ENCODE measurements at places on chromosomes 3 and 15.

DNA sequence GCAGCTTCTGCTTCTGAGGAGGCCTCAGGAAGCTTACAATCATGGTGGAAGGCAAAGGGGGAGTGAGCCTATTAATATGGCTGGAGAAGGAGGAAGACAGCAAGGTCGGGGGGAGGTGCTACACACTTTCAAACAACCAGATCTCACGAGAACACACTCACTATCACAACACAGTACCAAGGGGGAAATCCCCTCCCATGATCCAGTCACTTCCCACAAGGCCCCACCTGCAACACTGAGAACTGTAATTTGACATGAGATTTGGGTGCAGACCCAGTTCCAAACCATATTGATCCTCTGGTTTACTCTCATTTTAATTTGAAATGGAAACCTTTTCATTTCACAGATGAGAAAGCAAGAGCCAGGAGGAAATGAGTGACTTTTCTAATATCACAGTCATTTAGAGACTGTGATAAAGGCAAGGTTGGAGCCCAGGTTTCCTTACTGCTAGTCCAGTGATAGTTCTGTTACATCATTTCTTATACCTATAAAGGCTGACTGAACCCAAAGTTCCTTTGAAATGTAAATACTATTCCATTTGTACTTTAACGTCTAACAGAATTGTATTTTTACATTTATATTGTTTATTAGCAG is 105.8 kb upstream of the GAP43 start:
- DNase-seq, result no peak

DNA sequence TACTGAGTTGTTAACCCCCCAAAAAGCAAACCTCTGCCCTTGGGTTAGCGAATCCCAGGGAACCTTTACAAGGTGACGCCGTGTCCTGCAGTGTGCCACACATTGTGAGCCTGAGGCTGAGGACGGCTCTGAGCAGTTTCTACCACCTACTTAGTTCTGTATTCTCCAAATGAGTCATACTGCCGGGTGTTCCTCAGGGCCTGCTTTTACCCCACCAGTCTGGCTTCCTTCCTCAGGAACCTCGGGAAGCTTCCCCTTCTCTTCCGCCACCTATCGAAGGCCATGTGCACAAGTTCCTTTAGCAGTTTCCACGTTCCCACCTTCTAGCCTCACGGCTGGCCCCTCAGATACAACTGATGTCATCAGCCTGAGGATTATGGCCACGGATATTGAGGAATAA is 384.0 kb upstream of the TPM1 start:
- DNase-seq, result peak; percentile 6

- no peak for DNase-seq
Observed at GRCh38 chr15:29682361-29682760, 139.9 kb downstream of the TJP1 start.

GRCh38 chr3:130941793-130942192 is 47.9 kb downstream of the ATP2C1 start:
- DNase-seq, result no peak

- DNase-seq, result no peak
Observed at GRCh38 chr15:55360256-55360655, 41.2 kb downstream of the PIGB start.

DNA sequence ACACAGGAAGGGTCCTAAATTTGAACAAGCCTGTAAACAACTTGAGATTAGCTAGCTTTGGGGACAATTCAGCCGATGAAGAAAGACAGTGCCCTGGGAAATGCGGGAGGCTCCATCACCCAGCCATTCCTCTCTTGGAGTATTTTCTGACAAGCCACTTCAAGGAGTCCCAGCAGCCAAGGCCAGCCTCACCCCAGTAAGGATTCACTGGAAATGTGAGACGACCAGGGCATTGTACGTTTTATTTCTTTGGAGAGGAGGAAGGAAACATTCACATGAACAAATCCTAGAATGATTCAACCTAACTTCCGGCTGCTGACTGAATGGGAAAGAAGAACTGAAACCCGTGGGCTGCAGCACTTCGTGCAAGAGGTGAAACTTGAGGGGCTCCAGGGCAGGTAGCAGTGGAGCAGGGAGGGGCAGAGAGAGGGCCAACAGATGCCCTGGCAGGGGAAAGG is 116.4 kb upstream of the ARHGEF3 start:
- no peak for DNase-seq

DNA sequence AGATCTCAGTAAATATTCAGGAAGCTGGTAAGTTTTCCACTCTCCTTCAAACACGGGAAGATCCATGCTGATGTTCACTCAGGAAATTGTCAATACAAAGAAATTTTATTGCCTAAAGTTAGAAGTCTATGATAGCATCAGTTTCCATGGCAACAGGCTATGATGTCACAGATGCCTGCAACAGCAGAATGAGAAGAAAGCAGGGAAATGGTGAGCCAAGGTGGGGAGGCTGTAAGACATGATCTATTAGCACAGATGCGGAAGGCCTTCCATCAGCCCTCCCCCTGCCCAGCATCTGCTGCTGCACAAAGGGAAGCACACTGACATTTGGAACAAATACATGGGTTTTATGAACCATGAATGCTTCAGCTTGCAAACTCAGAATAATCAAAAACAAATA is 28.6 kb downstream of the EPHB1 start:
- DNase-seq, result no peak

DNA sequence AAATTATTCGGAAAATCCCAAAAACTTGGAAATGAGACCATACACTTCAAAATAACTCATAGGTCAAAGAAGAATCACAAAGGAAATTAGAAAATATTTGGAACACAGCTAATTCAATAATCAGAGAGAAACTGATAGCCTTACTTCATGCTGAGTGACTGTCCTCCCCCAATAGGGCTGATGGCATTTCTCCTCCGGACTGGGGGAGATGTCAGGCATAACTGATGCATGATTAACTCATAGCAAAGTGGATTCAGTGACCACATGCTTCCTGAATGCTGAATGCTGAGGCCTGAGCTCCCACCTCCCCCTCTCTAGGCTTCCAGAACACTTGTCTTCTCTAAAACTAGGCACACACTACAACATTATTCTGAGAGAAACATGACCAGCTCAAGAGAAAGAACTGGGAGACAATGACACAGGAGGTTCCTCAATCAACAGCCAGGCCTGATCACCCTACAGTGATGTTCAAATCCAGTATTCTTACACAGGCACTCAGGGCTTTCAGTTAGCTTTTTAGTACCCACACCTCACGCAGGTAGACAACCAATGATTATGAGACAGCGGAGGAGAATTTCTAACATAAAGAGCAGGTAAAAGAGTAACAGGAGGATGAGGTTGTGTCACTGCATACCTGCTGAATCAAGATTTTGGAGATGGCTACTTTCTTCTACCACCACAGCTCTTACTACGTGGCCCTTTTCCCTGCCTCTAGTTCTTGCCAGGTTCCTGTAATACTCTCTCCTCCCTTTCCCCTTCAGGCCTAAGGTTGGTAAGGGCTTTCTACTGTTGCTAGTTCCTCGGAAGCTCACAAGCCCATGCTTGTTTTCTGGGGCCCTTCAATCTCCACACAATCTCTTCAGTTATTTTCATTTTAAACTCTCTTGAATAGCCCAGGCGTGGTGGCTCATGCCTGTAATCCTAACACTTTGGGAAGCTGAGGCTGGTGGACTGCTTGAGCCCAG is 96.1 kb downstream of the FMN1 start:
- no peak for DNase-seq

- DNase-seq, result no peak
Observed at GRCh38 chr15:67575039-67575502, 32.6 kb downstream of the MAP2K5 start.

- no peak for DNase-seq
Observed at GRCh38 chr3:10213156-10213792, 35.0 kb upstream of the TATDN2 start.

GRCh38 chr15:63044645-63045464 is 2.3 kb downstream of the TPM1 start:
- DNase-seq, result no peak

DNA sequence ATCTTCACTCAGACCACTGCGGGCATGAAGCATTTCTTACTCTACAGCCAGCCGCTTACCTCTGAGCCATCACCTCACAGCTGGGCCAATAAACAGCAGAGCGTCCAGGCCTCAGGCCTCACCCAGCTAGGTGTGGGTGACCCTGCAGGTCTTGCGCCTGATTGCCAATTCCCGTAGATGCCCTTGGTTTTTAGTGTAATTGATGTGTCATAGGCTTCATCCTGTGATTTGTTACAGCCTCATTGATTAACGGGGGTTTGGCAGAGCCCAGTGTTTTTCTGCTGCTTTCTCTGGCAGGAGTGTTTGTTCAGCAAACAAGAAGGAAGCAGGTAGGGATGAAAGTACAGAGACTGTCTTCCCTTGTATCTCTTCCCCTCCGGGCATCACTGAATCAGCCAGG is 49.6 kb upstream of the BNIP2 start:
- no peak for DNase-seq

- DNase-seq, result no peak
Observed at GRCh38 chr15:77162872-77163633, 92.1 kb upstream of the TSPAN3 start.

- DNase-seq, result no peak
Observed at GRCh38 chr15:92243227-92243626, 150.5 kb upstream of the ST8SIA2 start.

DNA sequence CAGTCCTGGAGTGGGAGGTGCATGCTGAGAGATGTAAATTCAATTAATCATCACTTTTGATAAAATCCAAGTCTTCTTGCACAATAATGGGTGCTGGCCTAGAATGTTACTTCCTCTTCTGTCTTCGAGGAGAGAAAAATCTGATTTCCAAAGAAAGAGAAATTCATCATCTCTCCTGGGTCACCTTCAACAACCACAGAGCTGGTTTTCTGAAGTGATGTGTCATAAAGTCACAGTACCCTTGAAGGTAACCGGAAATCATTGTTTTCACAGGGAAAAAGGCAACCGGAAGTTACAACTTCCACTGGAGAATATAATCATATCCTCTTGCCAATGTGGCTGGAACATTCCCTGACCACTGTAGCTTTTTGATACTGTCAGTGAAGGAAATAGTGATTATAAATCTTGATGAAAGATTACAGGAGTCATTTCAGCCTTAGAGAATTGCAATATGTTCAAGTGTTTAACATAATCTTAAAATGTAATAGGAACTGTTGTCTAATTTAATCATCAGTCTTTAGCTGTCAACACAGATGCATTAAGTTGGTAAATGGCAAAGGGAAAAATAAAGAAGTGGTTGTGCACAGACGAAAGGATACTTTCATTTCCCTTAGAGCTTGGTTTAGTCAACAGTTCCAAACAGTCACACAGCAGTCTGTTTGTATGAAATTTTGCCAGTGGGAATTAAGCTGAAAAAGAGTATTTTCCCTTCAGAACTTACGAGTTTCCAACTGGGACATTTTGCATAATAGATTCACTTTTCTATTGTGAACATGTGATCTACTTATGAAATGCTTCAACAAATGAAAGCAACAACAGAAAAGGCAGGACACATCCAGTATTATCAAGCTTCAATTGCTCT is 106.5 kb upstream of the SLC4A7 start:
- DNase-seq, result no peak

- DNase-seq, result no peak
Observed at GRCh38 chr15:71962537-71962936, 152.2 kb downstream of the NR2E3 start.

DNA sequence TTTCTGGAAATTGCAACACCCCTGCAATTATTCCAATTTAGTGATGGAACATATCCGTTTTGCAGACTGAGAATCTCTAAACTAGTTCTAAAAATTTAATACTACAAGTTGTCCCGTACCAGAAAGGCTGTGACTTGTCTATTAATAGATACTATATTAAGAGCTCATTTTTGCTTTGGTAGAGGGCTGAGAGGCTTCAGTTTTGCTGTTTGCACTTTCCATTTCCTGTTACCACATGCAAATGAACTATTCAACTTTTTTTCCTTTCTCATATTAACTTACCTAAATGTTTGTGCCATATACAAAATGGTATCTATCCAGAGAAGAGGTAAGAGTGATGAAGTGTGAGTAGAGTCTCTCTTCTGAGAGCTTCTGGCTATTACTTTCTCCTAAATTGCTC is 101.5 kb upstream of the CRBN start:
- DNase-seq, result no peak

GRCh38 chr15:101018450-101018849 is 99.3 kb downstream of the LRRK1 start:
- no peak for DNase-seq

DNA sequence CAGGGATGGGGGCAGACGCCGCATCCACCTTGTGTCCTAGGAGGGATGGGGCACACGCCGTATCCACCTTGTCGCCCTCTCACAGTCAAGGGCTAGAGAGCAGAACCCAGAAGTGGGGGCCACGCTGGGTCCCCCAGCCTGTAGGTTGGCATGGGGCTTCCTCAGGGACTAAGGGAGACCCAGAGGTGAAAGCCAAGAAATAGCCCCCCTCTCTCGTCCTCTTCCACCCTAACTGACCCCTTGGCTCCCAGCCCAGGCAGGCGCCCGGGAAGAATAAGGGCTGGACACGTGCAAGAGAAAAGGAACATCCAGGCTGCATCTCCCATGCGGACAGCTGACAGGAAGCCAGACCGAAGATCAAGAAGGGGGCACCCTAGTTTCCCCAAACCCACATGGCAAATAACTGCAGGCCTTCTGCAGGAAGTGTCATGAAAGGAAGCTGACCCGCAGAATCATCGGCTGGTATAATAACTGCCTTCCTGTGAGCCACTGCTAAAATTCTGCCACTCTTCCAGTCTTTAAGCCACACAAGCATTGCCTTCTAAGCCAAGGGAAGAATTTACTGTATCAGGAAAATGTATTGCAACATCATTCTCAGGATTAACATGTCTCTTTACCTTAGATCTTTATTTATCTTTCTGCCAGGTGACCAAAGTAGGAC is 38.5 kb upstream of the TFRC start:
- DNase-seq, result no peak

GRCh38 chr3:150736903-150737832 is 25.8 kb downstream of the SIAH2 start:
- DNase-seq, result peak; percentile 22

DNA sequence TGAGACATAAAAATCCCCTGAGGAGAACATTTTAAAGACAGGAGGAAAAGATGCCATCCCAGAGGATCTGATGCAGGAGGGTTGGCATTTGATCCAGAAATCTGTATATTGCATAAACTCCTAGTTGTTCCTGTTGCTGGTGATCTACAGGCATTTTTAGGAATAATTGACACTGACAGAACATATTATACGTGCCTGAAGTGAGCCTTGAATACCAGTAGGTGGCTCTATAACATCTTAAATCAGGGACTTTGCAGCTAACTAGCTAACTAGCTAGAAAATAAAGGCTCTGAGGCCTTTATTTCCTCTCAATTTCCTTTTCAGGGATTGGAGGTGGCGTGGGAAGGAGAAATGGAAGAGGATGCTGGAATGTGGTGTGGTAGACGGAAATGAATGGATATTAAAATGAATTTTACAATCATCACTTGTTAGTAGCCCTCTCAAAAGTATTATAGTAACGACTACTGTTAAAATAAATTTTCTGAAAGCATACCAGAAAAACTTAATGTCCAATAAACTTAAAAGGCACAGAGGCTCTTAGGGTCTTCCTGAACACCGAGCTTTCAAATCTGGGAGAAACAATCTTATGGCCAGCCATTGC is 73.8 kb upstream of the ZBED2 start:
- DNase-seq, result peak; percentile 73

GRCh38 chr15:82805994-82806406 is at the start of gene FSD2:
FSD2 (minus strand) TSS chr15:82806069; CDS start chr15:82787390, 18,679 bp downstream.
- DNase-seq, result no peak
